ENCODE measurements at places on chromosomes 11 and 22.

DNA sequence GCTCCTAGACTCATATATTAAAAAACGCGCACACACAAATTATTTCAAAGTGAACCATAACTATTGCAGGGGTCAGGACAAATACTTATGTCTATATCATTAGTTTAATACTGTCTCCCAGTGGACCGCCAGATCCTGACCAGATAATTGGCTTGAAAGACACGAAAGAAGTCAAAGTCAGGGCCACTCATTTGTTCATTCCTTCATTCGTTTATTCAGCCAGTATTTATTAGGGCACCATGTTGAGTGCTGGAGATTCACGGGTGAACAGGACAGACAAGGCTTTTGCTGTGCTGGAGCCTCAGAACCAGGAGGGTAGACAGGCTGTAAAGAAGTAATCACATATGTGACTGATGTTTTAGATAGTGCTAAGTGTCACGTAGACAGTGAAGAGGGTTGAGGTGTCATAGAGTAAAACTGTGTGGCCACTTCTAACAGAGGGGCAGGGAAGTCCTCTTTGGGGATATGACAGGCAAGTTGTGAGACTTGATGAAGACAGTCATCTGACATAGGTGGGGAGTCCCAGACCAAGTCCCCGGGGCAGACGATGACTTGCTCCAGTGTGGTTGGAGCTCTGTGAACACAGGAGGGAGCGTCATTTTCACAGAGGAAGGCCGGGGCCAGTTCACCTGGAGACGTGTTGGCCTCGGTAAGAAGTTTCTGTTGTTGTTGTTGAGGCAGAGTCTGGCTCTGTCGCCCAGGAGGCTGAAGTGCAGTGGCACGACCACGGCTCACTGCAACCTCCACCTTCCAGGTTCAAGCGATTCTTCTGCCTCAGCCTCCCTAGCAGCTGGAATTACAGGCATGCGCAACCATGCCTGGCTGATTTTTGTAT is 25.9 kb downstream of the RBX1 start:
- DNase-seq, result no peak

DNA sequence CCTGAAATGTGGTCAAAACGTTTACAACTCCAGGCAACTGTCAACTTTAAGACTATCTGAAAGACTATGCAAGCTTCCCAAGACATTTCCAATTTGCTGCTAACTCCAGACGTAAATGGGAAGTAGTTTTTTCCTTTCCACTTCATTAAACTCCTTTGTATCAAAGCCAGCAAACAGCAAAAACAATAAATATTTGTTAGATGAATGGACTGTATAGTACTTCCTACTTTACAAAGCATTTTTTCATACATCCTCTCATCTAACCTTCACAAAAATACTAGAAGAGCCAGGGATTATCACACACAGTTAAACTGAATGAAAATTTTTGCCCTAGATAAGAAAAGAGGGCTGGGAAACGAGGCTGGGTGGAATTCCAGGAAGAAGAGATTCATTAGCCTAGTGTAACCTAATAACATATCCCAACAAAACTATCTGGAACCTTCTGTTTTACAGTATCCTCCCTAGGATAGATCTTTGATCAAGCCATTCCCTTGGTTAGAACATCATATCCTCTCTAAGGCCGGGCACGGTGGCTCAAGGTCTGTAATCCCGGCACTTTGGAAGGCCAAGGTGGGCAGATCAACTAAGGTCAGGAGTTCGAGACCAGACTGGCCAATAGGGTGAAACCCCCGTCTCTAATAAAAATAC is 10.4 kb downstream of the NUP98 start:
- no peak for DNase-seq

DNA sequence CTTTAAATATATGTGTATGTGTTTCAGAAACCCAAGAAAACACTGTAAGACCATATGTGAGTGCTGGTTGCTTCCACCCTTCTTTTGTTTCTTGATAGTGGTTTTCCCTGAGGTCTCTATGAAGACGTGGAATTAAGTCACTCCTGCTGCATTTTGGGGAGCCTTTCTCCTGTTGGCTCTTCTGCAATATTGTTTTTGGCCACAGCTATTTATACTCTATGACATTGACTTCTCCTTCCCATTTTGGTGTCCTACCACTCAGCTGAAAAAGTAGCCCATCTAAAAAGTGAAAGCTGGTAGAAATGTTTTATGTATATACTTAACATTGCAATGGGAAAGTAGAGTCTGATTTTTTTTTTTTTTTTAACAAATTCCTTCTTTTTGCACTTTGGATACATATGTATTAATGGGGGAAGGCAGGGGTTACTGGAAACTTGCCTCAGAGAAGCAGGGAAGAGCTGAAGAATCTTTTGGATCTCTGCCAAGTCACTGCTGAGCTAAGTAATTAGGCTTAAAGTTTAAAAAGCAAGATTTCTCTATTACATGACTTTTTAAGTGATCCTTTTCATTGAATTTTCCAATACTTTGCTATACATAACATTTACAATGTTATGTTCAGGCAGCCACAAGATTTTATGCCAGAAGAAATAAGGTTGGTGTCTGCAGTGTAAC is 1.8 kb downstream of the TTC17 start:
- DNase-seq, result no peak

- DNase-seq, result no peak
These were observed 82.3 kb downstream of the YAP1 start for GRCh38 chr11:102192349-102193066.

GRCh38 chr22:31080848-31081649 is at the start of gene SMTN:
SMTN (plus strand) TSS chr22:31081318; CDS start chr22:31083259, 1,941 bp downstream.
- peak; percentile 82 for DNase-seq
